ELR (cell line): ENCODE measurements at places on chromosomes 5 and 9.

DNA sequence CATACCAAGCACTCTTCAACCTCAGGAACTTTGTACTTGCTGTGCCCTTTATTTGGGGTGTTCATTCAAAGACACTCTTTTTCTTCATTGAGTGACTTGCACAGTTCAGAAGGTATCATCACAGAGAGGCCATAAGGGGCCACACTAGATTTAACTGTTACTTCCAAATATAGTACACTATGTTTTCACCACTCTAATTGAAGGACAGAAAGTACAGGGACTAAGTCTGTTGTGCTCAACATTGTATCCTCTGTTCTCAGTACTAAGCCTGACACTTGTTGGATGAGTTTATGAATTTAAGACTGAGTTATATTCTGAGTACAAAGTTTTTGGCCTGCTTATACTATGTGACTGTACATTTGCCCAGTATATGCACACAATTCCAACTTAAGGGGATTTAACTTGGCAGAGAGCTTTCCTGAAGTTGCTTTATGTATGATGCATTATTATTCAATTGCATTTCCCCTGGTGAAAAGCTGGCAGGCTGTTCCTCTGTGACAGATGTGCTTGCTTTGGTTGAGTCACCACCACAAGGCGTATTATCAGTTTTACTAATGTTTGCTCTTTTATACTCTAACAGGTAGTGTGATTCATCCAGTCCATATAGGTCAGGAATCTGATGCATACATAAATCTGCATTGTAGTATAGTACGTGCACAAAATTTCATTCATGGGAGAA lies 714.8 kb downstream of the TLR4 start:
- DNase-seq: peak; percentile 1

DNA sequence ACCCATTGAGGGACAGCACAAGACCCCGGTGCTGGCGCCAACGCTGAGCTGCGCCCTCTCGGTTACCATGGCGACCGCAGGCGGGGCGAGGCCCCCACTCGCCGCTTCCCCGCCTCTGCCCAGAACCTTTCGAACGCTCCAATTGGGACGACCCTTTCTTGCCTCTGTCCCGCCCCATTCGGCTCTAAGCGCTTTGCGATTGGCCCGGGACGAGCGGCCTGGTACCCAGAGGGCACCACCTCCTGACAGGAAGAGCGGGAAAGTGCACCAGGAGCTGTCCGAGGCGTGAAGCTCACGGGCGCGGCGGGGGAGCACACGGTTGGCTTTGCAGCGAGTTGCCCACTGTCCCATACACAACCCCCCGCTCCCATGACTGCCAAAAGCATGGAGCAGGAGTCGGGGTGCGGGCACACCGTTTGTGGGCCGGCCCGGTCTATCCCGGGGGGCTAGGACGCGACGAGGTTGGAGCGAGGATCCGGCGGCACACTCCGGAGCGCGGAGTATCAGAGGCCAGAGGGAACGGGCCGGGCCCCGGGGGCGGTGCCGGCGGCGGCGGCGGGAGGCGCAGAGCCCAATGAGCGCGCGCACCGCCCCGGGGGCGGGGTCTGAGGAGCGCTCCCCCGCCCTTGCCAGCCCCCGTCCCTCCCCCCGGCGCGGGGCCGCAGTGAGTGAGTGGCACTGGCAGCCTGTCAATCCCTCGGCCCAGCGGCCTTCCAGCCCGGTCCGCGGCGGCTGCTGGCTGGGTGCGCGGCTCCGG lies 978 bp upstream of the PBX3 start:
- peak; percentile 99 for DNase-seq

GRCh38 chr5:172713113-172713808 lies 57.7 kb downstream of the DUSP1 start:
- peak; percentile 55 for DNase-seq

DNA sequence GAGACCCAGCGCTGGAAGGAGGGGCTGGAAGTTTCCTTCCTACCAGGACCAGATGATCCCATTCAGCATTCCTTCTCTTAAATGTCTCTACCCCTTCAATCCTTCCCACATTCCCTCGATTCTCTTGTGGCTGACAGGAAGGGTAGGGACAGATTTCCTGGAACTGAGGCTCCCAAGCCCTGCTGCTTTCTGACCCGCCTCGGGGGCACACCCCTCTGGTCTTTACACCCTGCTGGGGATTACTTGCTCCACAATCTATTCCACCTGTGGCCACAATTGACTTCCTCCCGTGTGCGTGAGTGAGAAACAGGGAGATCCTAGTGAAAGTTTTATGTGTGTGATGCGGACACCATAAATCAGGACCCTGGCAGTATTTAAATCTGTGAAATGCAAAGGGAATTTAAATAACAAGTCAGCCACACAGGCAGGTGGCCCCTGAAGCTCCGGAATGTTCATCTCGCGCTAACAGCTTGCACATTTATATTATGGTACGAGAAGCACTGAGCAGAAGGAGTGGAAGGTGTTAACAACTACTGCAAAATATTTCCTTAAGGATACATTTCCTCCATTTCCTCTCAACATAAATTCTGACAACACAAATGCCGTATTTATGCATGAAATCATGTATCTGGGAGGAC lies 237.5 kb downstream of the SLIT3 start:
- DNase-seq: no peak

DNA sequence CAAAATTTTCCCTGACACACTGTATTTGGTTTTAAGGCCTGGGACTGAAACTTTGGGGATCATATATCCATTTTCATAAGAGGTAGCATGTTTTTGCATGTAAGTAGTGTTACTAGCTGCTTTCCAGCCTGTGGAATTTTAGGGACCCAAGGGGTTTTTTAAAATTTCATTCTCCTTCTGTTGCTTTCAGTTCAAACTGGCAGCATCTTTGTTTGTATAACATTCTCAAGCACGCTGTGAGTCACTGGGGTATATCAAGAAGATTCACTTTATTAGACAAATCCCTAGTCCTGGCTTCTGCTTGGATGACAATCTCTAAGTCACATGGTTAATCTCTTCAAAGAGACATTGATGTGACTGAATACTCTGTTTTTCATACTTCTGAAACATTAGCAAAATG lies 479.0 kb downstream of the CYLC2 start:
- peak; percentile 13 for DNase-seq

- no peak for DNase-seq
Measured at GRCh38 chr9:74810200-74810599, 77.5 kb downstream of the TRPM6 start.

- DNase-seq: peak; percentile 12
Measured at GRCh38 chr9:38226491-38226951, 157.5 kb upstream of the SHB start.

DNA sequence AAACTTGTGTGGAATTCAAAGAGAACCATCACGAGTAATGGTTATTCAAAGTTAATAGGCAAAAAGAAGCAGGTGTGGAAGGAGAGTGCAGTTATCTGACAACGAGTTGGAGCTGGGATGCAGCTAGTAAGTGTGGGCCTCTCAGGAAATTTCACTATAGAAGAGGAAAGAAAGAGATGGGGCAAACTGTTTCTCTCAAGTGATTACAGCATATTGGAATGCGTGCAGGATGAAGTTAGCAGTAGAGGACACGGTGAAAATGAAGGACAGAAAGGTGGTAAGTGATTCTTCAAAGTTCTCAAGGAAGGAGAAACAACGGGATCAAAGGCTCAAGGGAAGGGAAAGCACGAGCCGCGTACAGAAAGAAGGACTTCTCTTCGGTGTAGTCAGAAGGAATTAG lies 84.0 kb downstream of the ADAMTS12 start:
- peak; percentile 51 for DNase-seq

- DNase-seq: no peak
Measured at GRCh38 chr9:95029288-95029687, 288.2 kb downstream of the FANCC start.

GRCh38 chr5:14034963-14035362 lies 90.5 kb upstream of the DNAH5 start:
- DNase-seq: no peak

- no peak for DNase-seq
Measured at GRCh38 chr9:37551888-37552287, 24.3 kb downstream of the FBXO10 start.

GRCh38 chr9:137682428-137683105 lies 63.8 kb downstream of the EHMT1 start:
- no peak for DNase-seq

GRCh38 chr9:86801246-86801645 lies 146.1 kb downstream of the GAS1 start:
- DNase-seq: no peak

DNA sequence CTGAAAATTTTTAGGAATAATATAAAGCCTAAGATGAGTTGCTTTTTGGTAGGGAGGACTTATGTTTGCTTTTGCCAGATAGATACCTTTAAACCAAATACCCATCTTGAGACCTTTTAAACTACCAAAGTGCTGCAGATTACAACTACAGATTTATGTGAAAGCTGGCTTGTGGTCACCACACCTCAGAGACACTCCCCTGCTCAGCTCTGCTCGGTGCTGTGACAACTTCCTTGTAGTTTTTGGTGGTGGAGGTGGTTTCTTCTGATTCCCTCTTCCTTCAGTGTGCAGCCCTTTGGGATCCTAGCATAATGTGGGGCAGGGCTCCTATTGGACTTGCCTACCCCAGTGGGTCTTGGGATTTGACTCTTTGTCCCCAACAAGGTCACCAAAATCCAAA lies 29.2 kb downstream of the GARNL3 start:
- no peak for DNase-seq

GRCh38 chr9:90905822-90906221 lies 104.2 kb downstream of the SYK start:
- DNase-seq: no peak

DNA sequence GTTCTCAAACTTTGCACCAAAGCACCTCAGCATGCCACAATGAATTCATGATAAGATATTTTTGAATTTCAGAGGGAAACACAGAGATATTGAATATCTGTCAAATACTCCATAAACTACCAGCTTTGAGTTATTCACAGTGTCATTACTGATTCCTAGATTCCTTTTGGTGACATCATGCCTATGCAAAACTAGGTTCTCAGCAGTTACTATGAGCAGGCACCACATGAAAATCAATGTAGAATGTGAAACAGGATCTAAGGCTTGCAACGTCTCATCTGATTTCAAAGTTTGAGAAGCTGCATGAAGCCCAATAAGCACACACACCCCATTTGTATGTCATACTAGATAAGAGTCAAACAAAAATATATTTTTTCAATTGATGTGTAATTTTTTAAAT lies 426.5 kb downstream of the NR2F1-AS1 start:
- DNase-seq: peak; percentile 28

DNA sequence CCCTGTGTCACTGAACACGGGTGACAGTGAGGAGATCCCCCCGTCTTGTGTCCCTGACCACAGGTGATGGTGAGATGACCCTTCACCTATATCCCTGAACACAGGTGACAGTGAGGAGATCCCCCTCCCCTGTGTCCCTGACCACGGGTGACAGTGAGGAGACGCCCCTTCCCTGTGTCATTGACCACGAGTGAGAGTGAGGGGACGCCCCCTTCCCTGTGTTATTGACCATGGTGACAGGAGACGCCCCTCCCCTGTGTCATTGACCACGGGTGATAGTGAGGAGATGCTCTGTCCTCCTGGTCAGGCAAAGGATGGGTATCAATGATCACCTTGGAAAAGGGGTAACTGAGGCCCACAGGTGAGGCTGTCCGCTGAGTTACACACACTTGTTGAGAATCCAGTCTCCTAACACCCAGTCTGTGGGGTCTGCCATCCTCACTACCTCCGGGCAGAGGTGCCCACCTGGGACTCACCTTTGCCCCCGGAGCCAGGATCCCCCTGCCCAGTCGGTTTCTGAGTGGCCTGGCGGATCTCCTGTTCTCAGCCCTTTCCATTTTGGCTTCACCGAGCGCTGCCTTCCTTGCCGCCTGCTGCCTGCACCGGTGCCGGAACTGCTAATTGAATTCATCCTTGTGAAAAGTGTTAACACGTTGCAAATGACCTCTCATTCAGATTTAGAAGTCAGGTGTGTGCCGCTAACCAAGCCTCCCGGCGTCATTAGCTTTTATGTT lies 68.2 kb upstream of the BARHL1 start:
- no peak for DNase-seq

DNA sequence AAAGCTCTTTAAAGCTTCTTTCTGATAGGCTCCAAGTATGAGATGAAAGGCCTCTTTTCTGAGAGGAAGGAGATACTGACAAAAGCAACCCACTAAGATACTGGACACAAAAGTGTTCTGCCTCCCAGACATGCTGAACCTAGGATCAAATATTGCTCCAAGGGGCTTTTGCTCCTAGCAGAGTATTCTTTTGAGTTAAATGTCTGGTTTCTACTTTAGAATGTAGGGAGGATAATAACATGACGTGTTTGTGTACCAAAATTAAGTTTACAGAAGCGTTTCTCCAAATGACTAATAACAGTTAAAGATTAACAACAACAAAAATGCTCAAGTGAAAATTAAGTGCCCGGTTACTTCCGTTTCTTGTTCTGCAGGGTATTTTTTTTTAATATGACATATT lies 2293.3 kb upstream of the C9orf72 start:
- no peak for DNase-seq

DNA sequence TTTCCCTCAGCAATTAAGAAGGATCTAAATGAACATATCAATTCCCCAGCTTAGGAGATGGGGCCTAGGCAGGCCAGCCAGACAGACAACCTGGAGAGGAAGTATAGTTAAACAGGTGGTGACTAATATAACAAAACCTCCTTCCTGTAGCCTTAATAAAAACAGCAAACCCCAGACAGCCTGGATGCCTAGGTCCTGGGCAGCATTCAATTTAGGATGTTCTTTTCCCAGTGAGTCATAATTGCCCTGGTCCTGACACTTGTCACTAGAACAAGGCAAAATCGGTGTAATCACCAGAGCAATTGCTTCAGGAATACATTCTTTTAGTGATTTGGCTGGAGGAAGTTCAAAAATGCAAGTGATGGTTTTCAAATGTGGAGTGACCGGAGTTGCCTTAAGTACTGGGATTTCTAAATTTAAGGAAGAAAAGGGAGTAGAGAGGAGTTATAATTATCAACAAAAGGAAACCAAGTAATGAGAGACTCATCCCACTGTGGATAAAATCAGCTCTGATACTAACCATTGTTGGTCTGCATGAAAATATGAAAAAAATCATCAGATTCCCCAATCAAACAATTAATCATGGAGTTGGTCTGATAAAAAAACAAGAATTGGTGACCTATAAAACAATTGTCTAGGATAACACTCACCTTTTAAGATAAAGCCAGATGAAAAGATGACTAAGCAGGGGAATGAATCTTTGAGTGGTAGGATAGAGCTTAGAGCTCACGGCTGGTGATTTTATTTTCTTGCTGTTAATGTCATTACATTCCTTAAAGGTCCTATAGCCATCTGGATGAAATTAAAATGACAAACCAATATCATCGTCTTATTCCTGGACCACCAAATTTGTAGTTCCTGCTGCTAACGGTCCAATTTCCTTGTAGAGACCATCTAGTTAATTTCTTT lies 39.0 kb upstream of the TARS1 start:
- peak; percentile 70 for DNase-seq

- DNase-seq: no peak
Measured at GRCh38 chr5:538801-539468, 14.7 kb upstream of the SLC9A3 start.

GRCh38 chr9:126453156-126453963 lies 126.7 kb downstream of the MVB12B start:
- no peak for DNase-seq
